ENCODE measurements at places on chromosomes 7 and 10. TPM values are rescaled to one million over a fixed set of nuclear protein-coding genes. Genes with fewer than 3 reads are reported as not detected.

GRCh38 chr7:112042631-112043030 lies 163.6 kb downstream of the DOCK4 start:
- no peaks in the 10 kb centered on the region for H3K4me1 ChIP-seq
- H3K27me3 ChIP-seq: no peaks in the 10 kb centered on the region
- H3K27ac ChIP-seq: no peak overlapping the region
- no peaks in the 10 kb centered on the region for H3K36me3 ChIP-seq
- no peak for DNase-seq

GRCh38 chr7:86963599-86964230 lies 95.7 kb downstream of the ELAPOR2 start:
- no peaks in the 10 kb centered on the region for H3K27me3 ChIP-seq
- peaks cover 5% of the 10 kb centered on the region for H3K4me1 ChIP-seq
- no peak for DNase-seq
- H3K36me3 ChIP-seq: no peaks in the 10 kb centered on the region
- H3K4me3 ChIP-seq: no peak overlapping the region

The FAM20C gene
- total RNA-seq: 35.7 TPM

DNA sequence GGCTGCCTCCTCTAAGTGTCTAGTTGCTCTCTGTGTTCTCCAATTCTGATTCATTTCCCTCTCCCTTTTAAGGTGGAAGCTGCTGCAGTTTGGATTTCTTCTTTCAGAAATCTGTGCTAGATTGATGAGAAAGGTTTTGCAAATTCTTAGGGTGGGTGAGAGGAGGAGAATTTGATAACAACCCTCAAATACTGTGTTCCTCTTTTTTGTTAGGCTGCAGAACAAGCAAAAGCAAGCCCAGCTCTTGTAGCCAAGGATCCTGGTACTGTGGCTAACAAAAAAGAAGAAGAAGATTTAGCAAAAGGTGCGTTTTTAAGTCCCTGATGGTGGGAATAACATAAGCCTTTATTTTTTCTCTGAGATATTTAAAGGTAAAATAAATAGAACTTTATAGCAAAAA lies 49.1 kb downstream of the STAM start:
- H3K4me3 ChIP-seq: no peak overlapping the region
- H3K36me3 ChIP-seq: peaks cover 4% of the 10 kb centered on the region
- DNase-seq: no peak
- no peaks in the 10 kb centered on the region for H3K4me1 ChIP-seq

All from upper lobe of left lung (tissue), 6 donors.